ENCODE measurements at places on chromosomes 13 and 19.

DNA sequence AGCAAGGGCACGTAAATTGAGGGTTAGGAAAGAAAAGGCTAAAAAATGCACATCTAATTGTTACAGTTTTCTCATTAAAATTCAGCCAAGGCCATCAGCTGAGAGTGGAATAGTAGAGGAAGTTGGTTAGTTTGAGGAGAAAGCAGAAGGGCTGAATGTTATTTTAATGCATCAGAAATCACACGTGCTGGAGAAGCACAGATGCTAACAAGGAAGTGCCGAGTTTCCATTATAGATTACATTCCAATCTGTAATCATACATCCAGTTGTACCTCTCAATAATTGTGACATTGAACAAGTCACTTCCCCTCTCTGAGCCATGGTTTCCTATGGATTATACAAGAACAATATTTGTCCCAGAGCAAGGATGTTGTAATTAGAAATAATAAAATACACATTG lies 25.1 kb downstream of the FPR3 start:
- no peaks in the 10 kb centered on the region for H3K36me3 ChIP-seq
- no peak overlapping the region for H3K4me3 ChIP-seq
- no peaks in the 10 kb centered on the region for H3K4me1 ChIP-seq
- no peak overlapping the region for H3K27ac ChIP-seq
- no peaks in the 10 kb centered on the region for H3K27me3 ChIP-seq

- H3K27me3 ChIP-seq = peaks cover 6% of the 10 kb centered on the region
- H3K4me1 ChIP-seq = no peaks in the 10 kb centered on the region
- no peak overlapping the region for H3K27ac ChIP-seq
- no peak for DNase-seq
- no peaks in the 10 kb centered on the region for H3K36me3 ChIP-seq
- H3K4me3 ChIP-seq = no peak overlapping the region
These were observed 473.0 kb upstream of the SLC10A2 start for GRCh38 chr13:103539265-103539664.

DNA sequence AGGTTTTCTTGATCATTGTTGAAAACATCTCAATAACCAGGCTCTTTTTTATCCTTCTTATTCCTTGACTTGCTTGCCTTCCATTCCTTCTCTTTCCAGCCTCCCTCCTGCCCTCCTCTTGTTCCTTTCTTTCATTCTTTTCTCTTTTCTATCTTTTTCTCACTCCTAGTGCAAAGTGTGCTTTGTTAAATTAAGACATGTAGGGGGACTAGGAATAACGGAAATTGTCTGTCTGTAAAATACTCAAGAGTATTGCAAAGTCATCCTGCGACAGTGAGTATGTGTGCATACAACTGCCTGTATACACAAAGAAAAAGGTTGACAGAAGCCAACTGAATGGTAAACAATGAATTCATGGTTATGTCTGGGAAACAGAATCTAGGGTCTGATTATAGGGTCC lies 70.1 kb downstream of the LRRC63 start:
- DNase-seq = no peak
- no peaks in the 10 kb centered on the region for H3K4me1 ChIP-seq
- H3K27ac ChIP-seq = no peak overlapping the region
- H3K4me3 ChIP-seq = no peak overlapping the region

DNA sequence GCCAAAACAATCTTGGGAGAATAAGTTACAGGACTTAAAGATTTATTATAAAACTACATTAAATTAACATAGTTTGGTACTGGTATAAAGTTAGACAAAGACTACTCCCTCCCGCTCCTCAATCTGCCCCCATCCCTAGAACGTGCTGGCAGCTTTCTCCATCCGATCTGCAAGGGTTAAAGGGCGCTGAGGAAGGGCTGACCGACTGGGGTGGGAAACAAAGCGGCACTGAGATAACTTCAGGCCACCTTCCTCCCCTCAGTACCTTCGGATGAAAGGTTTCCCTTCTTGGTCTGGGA lies 790 bp upstream of the SUGT1 start:
- H3K36me3 ChIP-seq = no peaks in the 10 kb centered on the region
- no peak for DNase-seq
- H3K4me1 ChIP-seq = peaks cover 12% of the 10 kb centered on the region
- peak overlapping the region; percentile 94 for H3K4me3 ChIP-seq

DNA sequence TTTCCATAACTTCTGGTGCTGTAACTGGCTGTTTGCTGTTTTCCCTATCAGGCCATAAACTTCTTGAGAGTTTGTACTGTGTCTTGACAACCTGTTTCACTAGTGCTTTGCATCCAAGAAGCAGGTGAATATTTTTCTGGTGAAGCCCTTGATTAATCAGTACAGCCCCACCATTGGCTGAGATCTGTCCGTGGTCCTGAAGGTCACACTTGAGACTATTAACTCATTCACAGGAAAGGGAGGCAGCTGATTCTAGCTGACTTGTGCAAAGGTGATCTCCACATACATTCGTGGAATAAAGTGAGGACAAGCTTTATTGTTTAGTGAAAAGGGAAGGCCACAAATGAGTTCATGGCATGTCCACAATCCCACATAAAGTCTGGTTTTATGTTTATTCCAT lies 61.4 kb upstream of the ZNF835 start:
- H3K27me3 ChIP-seq = no peaks in the 10 kb centered on the region
- no peak overlapping the region for H3K4me3 ChIP-seq
- H3K4me1 ChIP-seq = no peaks in the 10 kb centered on the region
- H3K27ac ChIP-seq = no peak overlapping the region
- no peak for DNase-seq

- H3K4me1 ChIP-seq = no peaks in the 10 kb centered on the region
- H3K4me3 ChIP-seq = no peak overlapping the region
- no peaks in the 10 kb centered on the region for H3K27me3 ChIP-seq
- H3K36me3 ChIP-seq = no peaks in the 10 kb centered on the region
- DNase-seq = no peak
These were observed 8.0 kb upstream of the POU2F2 start for GRCh38 chr19:42140125-42140754.

GRCh38 chr13:93769101-93769500 lies 542.5 kb downstream of the GPC6 start:
- no peaks in the 10 kb centered on the region for H3K4me1 ChIP-seq
- H3K4me3 ChIP-seq = no peak overlapping the region
- no peak overlapping the region for H3K27ac ChIP-seq
- no peaks in the 10 kb centered on the region for H3K27me3 ChIP-seq
- H3K36me3 ChIP-seq = no peaks in the 10 kb centered on the region
- no peak for DNase-seq

DNA sequence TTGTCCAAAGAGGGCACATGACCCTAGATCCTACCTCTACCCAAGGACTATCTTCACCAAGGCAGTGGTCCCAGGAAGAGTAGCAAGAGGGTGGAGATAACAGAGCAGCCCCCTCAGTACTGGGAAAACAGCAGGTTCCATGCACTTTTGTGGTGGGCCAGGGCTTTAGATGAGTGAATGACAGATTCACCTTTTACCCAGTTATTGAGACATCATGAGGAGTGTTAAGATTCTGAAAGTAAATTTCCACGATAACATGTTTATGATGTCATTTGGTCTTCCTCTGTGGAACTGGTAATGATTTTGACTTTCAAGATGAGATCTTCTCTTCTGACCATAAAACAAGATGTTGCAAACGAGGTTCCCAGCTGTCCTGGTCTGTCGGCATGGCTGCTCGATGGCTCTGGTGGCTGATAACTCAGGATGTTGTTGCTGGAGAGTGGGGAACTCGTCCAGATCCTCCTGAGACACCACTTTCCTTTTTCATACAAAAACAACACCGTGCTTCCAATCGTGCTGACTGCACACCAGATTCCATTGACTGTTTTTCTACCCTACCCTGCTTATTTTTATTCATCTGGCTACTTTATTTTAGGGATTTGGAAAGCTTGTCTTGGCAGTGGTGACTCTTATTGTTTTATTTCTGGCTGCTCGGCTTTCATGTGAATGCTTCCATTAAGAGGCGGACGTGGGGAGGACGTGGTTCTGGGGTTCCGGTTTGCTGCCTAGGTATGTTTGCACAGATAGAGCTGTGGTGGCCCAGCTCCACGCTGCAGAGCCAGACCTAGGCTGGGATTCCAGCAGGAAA lies 88.5 kb downstream of the LRCH1 start:
- DNase-seq = no peak
- peak overlapping the region; percentile 2 for H3K4me3 ChIP-seq
- H3K36me3 ChIP-seq = no peaks in the 10 kb centered on the region
- H3K27me3 ChIP-seq = no peaks in the 10 kb centered on the region

- no peaks in the 10 kb centered on the region for H3K36me3 ChIP-seq
- H3K27me3 ChIP-seq = no peaks in the 10 kb centered on the region
- H3K27ac ChIP-seq = peak overlapping the region; percentile 84
These were observed 24.2 kb downstream of the SH3GL1 start for GRCh38 chr19:4376028-4376670.

DNA sequence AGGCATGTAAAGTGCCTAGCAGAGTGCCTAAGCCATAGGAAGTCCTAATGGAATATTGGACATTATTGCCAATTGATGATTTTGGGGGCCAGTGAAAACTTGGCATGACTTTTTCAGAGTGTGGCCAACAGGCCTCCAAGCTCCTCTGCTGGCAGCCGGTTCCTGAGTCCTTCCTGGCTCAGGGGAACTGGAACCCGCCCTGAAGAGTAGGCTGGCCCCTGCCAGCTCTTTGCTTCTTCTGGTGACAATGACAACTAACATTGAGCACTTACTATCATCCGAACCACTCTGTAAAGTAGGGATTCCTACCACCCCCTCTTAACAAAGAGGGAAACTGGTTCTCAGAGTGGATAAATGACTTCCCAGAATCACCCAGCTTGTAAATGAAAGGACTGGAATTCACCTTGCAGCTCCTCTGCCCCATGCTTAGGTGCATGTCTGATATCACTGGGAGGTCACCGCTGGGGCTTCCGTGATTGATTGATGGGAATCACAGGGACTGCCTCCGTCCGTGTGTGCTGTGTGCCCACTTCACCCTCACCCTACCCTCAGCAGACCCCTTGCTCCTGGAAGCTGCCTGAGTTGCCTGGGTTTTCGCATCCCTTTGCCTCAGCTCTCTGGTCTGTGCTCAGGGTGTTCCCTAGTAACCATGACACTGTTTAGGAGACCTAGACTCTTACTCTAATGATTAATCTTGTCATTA lies 50.6 kb downstream of the TNFRSF19 start:
- H3K27ac ChIP-seq = no peak overlapping the region
- no peaks in the 10 kb centered on the region for H3K36me3 ChIP-seq
- no peak for DNase-seq
- no peaks in the 10 kb centered on the region for H3K4me1 ChIP-seq

DNA sequence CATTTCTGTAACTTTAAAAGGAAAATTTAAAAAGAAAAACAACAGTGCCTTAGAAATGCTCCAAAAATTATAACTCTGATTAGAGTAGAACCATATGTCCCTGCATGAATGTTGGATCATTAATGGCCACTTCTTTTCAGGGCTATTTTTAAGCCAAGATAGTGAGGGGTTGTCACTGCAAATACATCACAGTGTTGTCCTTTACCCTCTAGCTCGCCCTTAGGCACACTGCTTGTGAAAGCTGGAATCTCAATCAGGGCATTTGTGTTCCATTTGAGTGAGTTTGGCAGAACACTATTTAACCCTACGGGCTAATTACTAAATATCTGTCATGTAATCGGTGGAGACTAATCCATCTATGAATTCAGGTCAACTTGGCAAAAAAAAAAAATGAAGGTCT lies 212.2 kb downstream of the NHLRC3 start:
- no peak overlapping the region for H3K27ac ChIP-seq
- H3K4me3 ChIP-seq = no peak overlapping the region
- H3K36me3 ChIP-seq = no peaks in the 10 kb centered on the region

GRCh38 chr13:66748712-66749111 lies 481.4 kb downstream of the PCDH9 start:
- no peak for DNase-seq
- no peak overlapping the region for H3K27ac ChIP-seq
- H3K27me3 ChIP-seq = no peaks in the 10 kb centered on the region
- no peak overlapping the region for H3K4me3 ChIP-seq
- no peaks in the 10 kb centered on the region for H3K4me1 ChIP-seq

- no peak for DNase-seq
- no peaks in the 10 kb centered on the region for H3K36me3 ChIP-seq
- H3K4me3 ChIP-seq = peak overlapping the region; percentile 59
- H3K4me1 ChIP-seq = no peaks in the 10 kb centered on the region
These were observed 772 bp downstream of the GPC6 start for GRCh38 chr13:93227280-93227877.

DNA sequence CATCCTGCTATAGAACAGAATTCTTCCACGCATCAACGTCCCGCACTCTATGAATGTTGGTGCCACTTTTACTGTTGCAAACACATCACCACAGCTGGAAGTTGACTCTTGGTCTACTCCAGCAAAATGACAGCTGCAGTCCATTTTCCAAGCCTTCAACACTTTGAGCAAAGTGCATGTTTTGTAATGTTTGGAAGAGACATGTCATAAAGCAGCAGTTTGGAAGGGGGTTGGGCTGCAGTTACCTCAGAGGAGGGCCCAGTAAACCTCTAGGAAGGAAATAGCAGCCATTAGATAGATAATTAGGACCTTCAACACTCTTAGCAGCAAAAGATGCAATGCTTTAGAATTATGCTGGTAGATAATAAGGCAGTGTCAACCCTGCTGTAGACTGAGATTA lies 323.6 kb downstream of the TDRD3 start:
- H3K4me3 ChIP-seq = no peak overlapping the region
- no peak for DNase-seq
- H3K27me3 ChIP-seq = no peaks in the 10 kb centered on the region
- H3K27ac ChIP-seq = no peak overlapping the region
- no peaks in the 10 kb centered on the region for H3K4me1 ChIP-seq

DNA sequence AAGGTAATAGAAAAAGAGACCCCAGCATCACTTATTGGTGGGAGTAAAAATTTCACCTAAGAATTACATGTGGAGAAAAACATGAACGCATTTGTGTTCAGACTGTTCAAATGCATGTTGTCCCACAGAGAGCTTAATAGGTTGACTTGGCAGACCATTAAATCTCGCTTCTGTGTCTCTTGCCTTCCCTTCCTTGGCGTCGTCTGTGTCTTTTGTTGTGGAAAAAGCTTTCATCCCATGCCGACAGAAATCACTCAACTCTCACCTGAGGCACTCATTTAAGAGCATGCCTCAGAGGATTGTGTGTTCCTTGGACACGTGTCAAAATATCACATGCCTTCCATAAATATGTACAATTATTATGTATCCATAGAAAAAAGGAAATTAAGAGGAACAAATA lies 24.4 kb upstream of the CACNA1A start:
- H3K4me1 ChIP-seq = no peaks in the 10 kb centered on the region
- no peak overlapping the region for H3K4me3 ChIP-seq
- no peak for DNase-seq
- H3K36me3 ChIP-seq = no peaks in the 10 kb centered on the region
- no peak overlapping the region for H3K27ac ChIP-seq

DNA sequence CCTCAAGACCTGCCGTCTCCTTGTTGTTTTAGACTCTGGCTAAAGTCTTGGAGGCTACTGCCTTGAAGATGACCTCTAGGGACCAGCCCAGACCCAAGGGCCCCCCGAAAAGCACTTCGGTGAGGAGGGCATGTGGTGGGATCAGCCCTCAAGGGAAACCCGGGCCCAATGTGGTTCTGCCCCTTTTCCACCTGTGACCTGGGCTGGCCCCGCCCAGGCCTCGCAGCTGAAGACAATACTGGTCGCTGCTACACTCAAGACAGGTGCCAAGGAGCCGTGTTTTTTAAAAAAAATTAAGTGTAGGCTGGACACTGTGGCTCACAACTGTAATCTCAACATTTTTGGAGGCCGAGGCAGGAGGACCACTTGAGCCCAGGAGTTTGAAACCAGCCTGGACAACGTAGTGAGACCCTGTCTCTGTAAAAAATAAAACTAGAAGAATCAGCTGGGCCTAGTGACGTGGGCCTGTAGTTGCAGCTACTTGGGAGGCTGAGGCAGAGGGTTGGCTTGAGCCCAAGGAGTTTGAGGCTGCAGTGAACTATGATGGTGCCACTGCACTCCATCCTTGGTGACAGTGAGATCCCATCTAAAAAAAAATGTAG lies 903 bp downstream of the TLE6 start:
- H3K4me1 ChIP-seq = peaks cover 16% of the 10 kb centered on the region
- no peak overlapping the region for H3K4me3 ChIP-seq
- DNase-seq = no peak
- H3K36me3 ChIP-seq = no peaks in the 10 kb centered on the region
